ENCODE measurements at places on chromosomes 4 and X.
A peak's percentile ranks its signal among the peaks of the same experiment; 100 is the strongest.

DNA sequence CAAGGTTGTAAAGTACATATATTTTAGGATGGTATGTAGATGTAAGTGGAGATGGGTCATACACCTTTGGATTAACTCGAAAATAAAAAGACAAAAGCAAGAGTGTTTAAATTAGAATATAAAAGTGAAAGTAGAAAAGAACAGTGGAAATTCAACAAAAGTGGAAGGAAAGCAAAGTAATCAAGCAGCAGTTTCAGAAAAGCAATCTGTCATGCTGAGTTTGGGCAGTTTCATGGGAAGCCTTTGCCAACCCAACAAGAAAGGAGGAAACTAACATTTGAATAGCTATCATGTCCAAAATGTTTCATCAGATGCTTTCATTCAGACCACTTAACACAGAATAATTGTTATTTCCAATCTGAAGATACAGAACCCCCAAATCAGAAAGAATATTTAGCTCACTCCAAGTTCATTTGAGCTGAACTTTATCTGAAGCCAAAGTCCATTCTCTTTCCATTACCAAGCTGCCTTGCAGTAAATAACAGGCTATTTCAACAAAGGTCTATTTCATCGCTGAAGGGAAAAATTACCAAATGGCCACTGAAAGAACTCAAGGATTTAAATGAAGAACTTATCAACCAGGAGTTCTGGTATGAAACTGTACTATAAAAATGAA, 1.8 kb upstream of the EXOSC9 start:
- DNase-seq: no peak

- DNase-seq: no peak
These were observed 927.8 kb downstream of the STPG2 start for GRCh38 chr4:97215409-97215941.

DNA sequence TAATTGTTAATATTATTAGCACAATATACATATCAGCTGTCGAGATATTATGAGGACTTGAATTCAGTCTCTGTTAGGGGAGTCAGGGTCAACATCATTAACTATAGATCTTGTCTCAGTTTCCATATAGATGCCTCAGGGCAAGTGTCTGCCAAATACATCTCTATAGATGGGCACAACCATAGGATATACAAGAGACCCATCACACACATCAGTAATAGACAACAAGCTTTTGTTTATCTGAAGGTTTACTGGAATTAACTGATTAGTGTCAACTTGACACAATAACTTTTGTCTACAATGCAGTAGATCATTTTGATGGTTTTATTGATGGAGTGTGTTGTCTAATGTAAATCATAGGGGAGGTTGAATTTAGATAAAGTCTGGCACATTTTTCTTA, 37.1 kb upstream of the PHOX2B start:
- DNase-seq: no peak

DNA sequence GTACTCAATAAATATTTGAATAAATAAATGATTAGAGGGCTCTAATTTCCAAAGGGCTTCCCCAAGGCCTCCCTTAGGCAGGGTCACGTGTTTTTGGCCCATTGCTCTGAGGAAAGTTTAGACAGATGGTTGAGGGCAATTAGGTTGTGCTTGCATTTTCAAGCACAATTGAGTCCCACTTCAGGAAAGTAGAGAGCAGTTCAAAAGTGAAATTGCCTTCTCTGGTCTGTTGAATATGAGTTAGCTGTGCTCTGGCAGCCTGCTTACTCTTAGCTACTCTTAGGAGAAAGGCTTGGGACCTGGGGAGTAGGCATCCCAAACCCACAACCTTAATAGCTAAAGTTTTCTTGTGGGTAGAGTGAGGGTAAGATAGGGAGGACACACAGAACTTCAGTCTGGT, 9.0 kb upstream of the DRP2 start:
- no peak for DNase-seq

DNA sequence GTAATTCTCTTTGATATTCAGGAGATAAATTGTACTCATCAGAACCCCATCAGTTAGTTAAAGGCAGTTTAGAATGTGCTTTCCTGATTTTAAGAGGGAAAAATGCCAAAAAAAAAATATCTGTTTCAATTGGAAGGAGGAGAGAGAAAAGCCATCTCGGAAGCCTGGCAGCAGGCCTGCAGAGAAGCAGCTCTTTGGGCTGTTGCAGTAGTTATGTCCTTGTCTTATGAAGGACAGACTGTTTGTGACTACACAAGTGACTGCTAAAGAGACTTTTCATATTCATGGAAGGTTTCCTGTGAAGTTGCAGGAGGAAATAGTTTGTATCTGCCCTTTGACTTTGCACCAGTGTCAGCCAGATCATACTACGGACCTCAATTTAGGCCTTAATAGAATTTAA, 88.8 kb downstream of the DCLK2 start:
- no peak for DNase-seq

- no peak for DNase-seq
These were observed 10.7 kb upstream of the BCLAF3 start for GRCh38 chrX:20001588-20001987.

- DNase-seq: no peak
These were observed 133.5 kb downstream of the TBL1X start for GRCh38 chrX:9598344-9598743.

- no peak for DNase-seq
These were observed 250.5 kb upstream of the PRKX start for GRCh38 chrX:3963980-3964379.

DNA sequence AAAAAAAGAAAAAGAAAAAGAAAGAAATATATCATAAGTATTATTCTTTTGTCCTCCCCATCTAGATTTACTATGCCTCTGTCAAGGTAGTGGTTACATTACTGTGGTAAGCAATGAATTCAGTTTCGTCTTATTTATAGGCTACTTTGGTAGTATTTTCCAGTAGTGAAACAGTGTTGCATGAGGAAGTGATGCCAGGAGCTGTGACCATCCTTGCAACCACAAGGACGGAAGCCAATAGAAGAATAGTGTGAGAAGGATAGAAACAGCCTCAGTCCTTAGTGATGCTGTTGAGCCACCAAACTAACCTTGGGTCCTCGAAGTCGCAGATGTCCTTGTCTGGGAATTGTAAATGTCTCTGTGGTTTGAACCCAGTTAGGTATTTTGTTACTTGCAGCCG, 328.5 kb downstream of the PPP3CA start:
- no peak for DNase-seq

GRCh38 chr4:147749811-147750321, 18.0 kb downstream of the ARHGAP10 start:
- DNase-seq: peak; percentile 22

GRCh38 chr4:53012738-53013137, 150.6 kb downstream of the RASL11B start:
- no peak for DNase-seq

DNA sequence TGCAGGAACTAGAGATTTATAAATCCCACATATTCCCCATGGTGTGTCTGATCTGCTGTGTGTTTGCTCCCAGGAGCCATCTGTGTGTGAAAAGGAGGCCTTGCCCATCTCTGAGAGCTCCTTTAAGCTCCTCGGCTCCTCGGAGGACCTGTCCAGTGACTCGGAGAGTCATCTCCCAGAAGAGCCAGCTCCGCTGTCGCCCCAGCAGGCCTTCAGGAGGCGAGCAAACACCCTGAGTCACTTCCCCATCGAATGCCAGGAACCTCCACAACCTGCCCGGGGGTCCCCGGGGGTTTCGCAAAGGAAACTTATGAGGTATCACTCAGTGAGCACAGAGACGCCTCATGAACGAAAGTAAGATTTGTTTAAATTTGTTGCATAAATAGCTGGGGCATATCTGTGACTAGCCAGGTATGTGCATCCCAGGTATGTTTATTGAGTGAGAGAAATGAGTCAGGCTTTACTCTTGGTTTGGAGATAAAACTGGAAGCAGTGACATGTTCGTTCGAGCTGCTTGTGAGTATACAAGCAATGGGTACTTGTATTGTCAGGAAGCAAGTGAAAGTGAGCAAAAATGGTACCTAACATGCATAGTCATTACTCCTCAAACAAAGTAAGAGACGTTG, 89.5 kb downstream of the PTTG2 start:
- DNase-seq: no peak
